ENCODE measurements at places on chromosomes 11 and 22. TPM values are rescaled to one million over a fixed set of nuclear protein-coding genes. Genes with fewer than 3 reads are reported as not detected.

DNA sequence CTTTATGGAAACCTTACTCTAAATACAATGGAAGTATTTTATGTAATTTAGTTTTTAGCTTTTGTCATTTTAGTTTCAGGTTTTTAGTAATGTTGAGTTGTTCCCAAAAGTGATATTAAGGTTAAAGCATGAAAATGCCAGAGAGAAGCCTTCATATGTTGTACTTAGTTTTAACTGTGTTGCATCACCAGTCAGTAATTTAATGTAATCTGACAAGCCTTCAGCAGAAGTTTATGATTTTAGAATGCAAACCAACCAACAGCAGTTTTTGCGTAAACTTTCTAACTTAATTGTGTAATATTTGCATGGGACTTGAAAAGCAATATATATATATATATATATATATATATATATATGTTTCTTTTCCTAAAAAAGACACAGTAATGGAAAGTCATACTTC, 110.6 kb downstream of the MSANTD4 start:
- no peaks in the 10 kb centered on the region for H3K4me1 ChIP-seq
- H3K27ac ChIP-seq, result no peak overlapping the region
- no peak overlapping the region for H3K4me3 ChIP-seq
- H3K27me3 ChIP-seq, result no peaks in the 10 kb centered on the region

GGTLC2 gene
- not detected for total RNA-seq

TMEM191B gene
- total RNA-seq, result not detected

- H3K27me3 ChIP-seq, result peaks cover 9% of the 10 kb centered on the region
- no peak for DNase-seq
- no peak overlapping the region for H3K27ac ChIP-seq
- no peaks in the 10 kb centered on the region for H3K36me3 ChIP-seq
- H3K4me1 ChIP-seq, result peaks cover 43% of the 10 kb centered on the region
Measured at GRCh38 chr11:66877588-66878385, 20.9 kb downstream of the LRFN4 start.

DDI1 gene
- total RNA-seq, result not detected

SYT7 gene
- total RNA-seq, result 4.4 TPM

GRCh38 chr11:119671051-119671450, 57.9 kb downstream of the NECTIN1 start:
- H3K27me3 ChIP-seq, result no peaks in the 10 kb centered on the region
- no peak overlapping the region for H3K4me3 ChIP-seq
- no peak overlapping the region for H3K27ac ChIP-seq
- peaks cover 6% of the 10 kb centered on the region for H3K4me1 ChIP-seq
- DNase-seq, result no peak

GRCh38 chr11:122394313-122394712, 261.2 kb upstream of the UBASH3B start:
- DNase-seq, result no peak
- no peak overlapping the region for H3K27ac ChIP-seq
- no peak overlapping the region for H3K4me3 ChIP-seq
- H3K36me3 ChIP-seq, result no peaks in the 10 kb centered on the region

NXPE2 gene
- total RNA-seq, result not detected

DBX1 gene
- not detected for total RNA-seq

DNA sequence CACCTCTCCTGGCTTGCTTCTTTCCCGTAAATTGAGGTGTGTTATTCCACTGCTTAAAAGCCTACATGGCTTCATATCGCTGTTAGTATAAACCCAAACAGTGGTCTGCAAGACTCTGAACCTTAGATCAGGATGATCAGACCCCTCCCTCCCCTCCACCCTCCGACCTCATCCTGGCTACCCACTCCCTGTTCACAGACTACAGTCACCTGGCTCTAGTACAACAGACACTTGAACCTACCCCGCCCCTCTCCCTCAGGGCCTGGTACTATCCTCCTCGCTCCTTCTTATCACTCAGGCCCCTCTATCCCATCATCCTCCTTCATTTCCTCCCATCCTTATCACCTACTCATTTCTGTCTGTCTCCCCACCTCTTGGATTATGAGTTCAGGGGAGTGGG, 20.1 kb downstream of the PTPRJ start:
- no peak overlapping the region for H3K4me3 ChIP-seq
- H3K27me3 ChIP-seq, result no peaks in the 10 kb centered on the region
- no peak for DNase-seq
- peaks cover 17% of the 10 kb centered on the region for H3K36me3 ChIP-seq

DNA sequence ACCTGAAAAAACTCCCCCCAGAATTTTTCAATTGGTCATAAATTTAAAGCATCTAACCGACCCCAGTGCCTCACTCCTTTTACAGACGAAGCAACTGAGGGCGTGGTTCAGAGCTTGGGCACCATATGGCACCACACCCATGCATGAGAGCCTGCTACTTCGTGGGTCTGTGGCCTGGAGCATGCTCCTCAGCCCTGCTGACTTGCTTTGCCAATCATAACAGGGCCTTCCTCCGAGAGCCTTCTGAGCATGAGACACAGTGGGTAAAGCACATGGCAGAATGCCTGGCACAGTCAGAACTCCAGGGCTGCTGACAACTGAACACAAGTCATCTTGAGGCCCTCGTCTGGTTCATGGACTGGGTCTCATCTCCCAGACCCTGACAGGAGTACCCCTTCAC, 33.3 kb downstream of the HIRA start:
- no peaks in the 10 kb centered on the region for H3K27me3 ChIP-seq
- peaks cover 17% of the 10 kb centered on the region for H3K36me3 ChIP-seq
- H3K4me1 ChIP-seq, result no peaks in the 10 kb centered on the region

SCUBE1 gene
- total RNA-seq, result 0.47 TPM

- H3K36me3 ChIP-seq, result no peaks in the 10 kb centered on the region
- no peaks in the 10 kb centered on the region for H3K27me3 ChIP-seq
- no peaks in the 10 kb centered on the region for H3K4me1 ChIP-seq
- no peak for DNase-seq
Measured at GRCh38 chr11:6258141-6258540, 1.5 kb upstream of the CCKBR start.

- H3K27ac ChIP-seq, result no peak overlapping the region
- no peaks in the 10 kb centered on the region for H3K36me3 ChIP-seq
- no peaks in the 10 kb centered on the region for H3K4me1 ChIP-seq
- H3K27me3 ChIP-seq, result peaks cover 69% of the 10 kb centered on the region
- no peak for DNase-seq
Measured at GRCh38 chr22:20388200-20388599, 5.8 kb upstream of the ZNF74 start.

- no peak overlapping the region for H3K27ac ChIP-seq
- no peaks in the 10 kb centered on the region for H3K27me3 ChIP-seq
- no peak overlapping the region for H3K4me3 ChIP-seq
- DNase-seq, result no peak
Measured at GRCh38 chr11:105824457-105825013, 197.5 kb downstream of the MSANTD4 start.

DNA sequence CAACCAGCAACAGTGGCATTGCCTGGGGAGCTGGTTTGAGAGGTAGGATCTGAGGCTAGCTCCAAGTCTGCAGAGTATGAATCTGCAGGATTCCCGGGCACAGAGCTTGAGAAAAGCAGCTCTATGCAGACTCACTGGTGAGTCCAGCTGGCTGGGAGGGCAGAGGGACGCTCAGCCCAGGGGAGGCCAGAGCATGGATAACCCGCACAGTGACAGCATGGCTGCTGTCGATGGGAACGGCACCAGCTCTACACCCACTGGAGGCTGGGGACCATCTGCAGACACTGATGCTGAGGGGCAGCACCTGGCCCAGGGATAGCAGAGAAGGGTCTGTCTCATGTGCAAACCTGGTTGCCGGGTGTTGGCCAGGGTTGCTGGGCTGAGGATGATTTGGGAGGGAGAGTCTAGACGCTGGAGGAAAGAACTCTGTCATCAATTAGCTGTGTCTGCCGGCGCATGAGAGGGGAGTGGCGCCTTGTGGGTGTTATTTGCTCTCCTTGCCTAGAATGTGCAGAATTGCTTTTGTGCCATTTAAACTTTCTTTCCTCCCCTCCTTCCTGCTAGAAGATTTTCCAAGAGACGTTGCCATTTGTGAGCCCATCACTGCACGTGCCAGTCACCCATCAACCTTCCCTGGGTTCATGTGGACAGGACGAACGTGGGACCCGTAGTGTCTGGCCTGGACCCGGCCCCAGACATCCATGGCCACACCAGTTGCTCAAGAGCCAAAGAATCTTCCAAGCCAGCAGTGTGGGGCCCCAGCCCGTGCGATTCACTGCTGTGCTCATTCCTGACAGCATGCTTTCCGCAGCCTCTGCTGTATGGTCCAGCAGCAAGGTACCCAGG, 19.1 kb upstream of the LINC01488 start:
- H3K4me1 ChIP-seq, result peaks cover 22% of the 10 kb centered on the region
- no peak for DNase-seq
- peaks cover 13% of the 10 kb centered on the region for H3K27me3 ChIP-seq

ZMAT5 gene
- total RNA-seq, result 20.5 TPM

DNA sequence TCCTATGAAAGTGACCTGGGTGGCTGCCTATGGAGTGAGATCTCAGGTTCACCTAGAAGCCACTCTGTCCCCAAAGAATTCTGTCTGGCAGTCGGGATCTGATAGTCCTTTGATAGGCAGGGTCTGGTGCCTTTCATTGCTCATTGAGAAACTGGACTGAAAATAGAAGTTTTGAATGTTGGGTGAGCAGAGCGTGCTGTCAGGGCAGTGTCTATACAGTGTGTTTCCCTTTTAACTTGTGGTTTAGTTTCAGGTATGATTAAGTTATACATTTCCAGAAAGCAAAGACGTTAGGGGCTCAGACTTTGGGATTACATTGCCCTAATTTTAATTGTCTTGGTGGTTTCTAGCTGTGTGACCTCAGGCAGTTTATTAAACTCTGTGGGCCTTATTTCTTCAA, 111.3 kb upstream of the PAX6 start:
- no peaks in the 10 kb centered on the region for H3K36me3 ChIP-seq
- H3K4me1 ChIP-seq, result no peaks in the 10 kb centered on the region
- peaks cover 67% of the 10 kb centered on the region for H3K27me3 ChIP-seq
- DNase-seq, result no peak

CDON gene
- total RNA-seq, result 10.6 TPM

DNA sequence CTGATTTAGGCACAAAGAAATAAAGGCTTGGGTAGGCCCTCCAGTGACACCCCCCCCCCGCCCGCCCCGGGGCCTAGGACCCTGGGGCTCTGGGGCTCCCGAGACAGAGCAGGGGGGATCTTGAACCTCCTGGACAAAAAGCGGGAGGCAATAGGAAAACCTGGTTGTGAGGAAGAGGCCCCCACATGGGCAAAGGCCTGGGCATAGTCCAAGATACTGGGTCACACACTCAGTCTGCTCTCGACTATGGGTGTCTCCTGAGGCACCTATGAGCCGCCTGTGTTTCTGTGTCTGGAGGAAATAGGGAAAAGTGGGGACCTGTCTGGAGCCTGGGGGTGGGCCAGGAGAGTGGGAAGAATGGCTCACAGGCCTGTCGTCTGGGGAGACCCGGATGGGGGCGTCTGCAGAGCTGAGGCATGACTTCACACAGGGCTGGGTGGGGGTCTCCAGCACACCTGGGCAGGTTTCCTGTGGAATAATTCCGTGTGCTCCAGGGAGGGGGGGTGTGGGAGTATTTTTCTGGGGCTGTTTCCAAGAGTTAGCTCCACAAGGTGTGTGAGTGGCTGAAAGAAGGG, 2.4 kb upstream of the MN1 start:
- peaks cover 18% of the 10 kb centered on the region for H3K4me1 ChIP-seq
- no peak for DNase-seq
- H3K27me3 ChIP-seq, result peaks cover 32% of the 10 kb centered on the region
- H3K4me3 ChIP-seq, result no peak overlapping the region

- peaks cover 59% of the 10 kb centered on the region for H3K36me3 ChIP-seq
- peaks cover 52% of the 10 kb centered on the region for H3K4me1 ChIP-seq
- no peaks in the 10 kb centered on the region for H3K27me3 ChIP-seq
- peak; percentile 20 for DNase-seq
- H3K27ac ChIP-seq, result peak overlapping the region; percentile 81
Measured at GRCh38 chr22:41286639-41287091, 678 bp upstream of the RANGAP1 start.

DNA sequence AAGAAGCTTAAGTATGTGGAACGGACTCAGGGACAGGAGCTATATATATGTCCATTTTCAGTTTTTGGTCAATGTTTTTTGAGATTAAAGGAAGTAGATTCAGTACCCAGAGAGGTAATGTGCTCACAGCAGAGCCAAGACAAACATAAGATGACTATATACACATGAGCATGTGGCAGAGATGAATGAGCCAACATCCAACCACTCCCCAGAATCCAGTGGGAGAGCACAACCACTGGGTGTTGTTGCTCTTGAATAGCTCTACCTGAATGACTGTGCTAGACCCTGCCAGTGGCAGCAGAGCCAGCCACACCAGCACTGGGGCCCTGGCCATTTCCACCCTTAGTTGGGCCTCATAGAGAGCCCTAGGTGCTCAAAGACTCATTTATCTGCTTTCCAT, 10.7 kb upstream of the SYTL2 start:
- no peaks in the 10 kb centered on the region for H3K27me3 ChIP-seq
- H3K4me3 ChIP-seq, result no peak overlapping the region
- peaks cover 15% of the 10 kb centered on the region for H3K4me1 ChIP-seq
- H3K36me3 ChIP-seq, result no peaks in the 10 kb centered on the region
- no peak for DNase-seq

DNA sequence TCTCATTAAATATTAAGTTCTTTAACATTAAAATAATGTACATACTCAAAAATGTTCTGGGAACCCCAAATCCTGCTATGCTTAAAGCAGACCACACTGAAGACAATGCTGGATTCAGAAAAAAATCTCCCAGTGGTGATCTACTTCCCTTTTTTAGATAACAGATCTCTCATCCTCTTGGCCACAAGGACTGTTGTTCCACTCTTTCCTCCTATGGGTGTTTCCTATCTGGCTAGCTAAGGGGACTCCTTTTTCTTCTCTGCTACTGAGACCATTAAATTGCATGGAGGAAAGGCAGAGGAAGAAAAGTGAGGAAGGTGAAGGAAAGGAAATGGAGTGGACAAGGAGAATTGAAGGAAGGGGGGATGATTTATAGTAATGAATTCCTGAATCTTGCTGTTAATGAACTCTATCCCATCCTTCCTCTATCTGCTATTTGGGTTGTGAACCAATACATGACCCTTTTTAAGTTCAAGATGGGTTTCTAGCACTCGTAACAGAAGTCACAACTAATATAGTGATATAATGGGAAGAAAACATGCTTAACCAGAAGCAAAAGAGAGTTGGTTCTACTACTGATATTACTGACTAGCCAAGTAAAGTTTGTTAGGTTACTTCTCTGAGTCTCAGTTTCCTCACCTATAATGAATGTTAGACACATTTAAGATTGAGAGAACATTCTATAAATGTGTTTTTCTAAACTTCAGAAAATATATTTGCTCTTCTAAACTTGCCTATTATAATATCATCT, 53.2 kb downstream of the PIK3C2A start:
- H3K27me3 ChIP-seq, result no peaks in the 10 kb centered on the region
- H3K27ac ChIP-seq, result no peak overlapping the region
- H3K4me1 ChIP-seq, result peaks cover 9% of the 10 kb centered on the region
- no peak for DNase-seq
- peaks cover 4% of the 10 kb centered on the region for H3K36me3 ChIP-seq
- H3K4me3 ChIP-seq, result no peak overlapping the region

- peaks cover 13% of the 10 kb centered on the region for H3K4me1 ChIP-seq
- peak; percentile 89 for DNase-seq
- peak within 1 kb of the TSS; percentile 96 for H3K4me3 ChIP-seq
- peak within 1 kb of the TSS; percentile 74 for H3K27ac ChIP-seq
- H3K36me3 ChIP-seq, result peaks cover 27% of the 10 kb centered on the region
- peaks cover 20% of the 10 kb centered on the region for H3K27me3 ChIP-seq
Measured at GRCh38 chr22:32411829-32412592, at the start of gene RTCB. Gene RTCB, minus strand, starts transcription at chr22:32412247. Its CDS starts 91 bp downstream, at chr22:32412156.
